Activated T-helper 17 cell treated with anti-CD3 and anti-CD28 coated beads, Interleukin-2, amount 50 U/mL, for 72 hours (primary cell): ENCODE measurements at places on chromosomes 5 and 9.

- ATAC-seq, result no peak
Measured at GRCh38 chr5:60521376-60522291, 178.3 kb downstream of the DEPDC1B start.

DNA sequence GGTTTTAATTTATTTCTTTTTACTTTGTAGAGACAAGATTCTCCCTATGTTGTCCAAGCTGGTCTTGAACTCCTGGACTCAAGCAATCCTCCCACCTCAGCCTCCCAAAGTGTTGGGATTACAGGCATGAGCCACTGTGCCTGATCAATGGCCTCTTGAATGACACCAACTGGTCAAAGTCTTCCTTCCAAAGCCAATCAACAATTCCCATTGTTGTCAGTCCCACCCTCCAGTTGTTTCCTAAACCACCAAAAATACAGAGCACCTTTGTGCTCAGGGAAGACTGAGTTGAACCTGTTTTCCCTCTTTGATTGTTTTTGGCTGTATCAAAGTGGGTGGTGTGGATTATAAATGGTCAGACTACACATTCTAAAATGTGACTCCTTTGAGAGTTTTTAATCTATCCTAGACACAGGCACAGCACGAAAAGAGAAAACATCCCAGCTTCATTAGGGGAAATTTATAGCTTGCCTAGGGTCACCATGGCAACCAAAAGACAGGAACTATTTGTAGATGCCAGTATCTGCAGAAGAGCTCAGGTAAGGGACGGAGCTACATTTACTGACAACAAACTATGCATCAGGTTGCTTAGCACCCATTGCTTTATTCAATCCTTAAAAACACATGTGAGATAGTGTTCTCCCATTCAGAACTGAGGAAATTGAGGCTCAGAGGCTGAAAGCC is 27.6 kb upstream of the ATP6V1G1 start:
- ATAC-seq, result no peak

DNA sequence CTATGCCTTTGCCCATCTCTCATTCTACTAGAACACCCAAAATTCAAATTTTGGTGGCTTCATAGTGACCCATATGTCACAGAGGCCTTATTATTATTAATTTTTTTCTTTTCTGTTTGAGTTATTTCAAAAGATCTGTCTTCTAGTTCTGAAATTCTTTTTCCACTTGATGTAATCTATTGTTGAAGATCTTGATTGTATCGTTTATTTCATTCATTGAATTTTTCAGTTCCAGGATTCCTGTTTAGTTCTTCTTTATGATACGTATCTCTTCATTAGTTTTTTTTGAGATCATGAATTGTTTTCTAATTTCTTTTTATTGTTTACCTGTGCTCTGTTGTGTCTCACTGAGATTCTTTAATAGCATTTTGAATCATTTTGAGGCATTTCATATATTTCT is 24.6 kb upstream of the APBA1 start:
- ATAC-seq, result no peak

DNA sequence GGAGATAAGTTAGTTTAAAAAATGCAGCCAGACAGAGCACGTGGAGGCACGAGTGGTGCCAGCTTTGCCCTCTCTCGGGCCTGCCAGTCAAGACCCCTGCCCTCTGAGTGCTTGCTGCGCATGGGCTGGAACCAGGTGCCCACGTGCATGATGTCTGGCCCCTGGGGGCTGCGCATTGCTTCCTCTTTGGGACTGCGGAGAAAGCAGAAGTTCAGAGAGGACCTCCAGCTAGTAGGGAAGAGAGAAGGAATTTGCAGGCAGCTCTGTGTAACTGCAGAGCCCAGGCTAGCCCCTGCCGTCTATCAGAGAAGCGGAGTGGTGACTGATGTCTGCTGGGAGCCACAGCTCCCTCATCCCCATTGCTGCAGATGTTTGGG is 9.7 kb upstream of the RNU6ATAC start:
- ATAC-seq, result no peak

- ATAC-seq, result no peak
Measured at GRCh38 chr5:38420691-38421390, 135.6 kb downstream of the LIFR start.

DNA sequence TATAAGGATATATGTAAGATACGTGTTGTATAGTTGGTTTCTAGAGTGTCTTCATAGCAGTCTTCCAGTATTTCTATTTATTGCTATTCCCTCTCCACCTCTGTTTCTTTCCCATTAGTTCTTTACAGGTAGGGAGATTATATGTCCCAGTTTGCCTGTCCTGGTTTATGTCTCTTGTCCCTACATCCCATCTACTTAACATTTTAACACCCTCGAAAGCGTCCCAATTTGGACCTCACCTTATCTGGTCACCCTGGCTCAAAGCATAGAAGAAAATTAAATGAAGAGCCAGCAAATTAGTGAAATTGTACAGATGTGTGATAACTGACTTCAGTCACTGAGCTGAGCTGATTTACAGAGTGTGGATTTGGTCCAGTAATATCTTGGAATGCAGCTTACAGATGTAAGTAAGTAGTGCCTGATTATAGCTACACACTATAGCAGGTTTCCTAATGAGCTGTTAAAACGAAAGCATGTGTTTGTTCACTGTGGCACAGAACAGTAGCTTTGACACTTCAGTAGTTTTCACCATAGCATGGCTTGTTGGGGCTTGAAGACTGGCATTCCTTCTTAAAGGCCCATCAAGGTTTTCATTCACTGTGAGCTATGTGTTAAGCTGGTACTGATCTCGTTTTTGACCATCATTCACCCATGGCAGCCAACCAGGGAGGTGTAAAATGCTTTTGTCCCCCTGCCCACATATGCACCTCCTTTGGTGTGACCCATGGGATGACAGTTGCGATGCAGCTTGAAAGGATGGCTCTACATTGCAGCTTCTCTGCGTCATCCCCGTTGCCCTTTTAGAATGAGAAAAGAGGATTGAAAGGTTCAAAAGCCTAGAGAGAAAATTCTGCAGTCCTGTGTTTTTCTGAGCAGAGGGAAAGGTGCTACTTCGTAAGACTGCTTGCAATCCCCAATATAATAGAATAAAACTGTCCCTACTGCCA is 192.1 kb upstream of the DMRT1 start:
- no peak for ATAC-seq

DNA sequence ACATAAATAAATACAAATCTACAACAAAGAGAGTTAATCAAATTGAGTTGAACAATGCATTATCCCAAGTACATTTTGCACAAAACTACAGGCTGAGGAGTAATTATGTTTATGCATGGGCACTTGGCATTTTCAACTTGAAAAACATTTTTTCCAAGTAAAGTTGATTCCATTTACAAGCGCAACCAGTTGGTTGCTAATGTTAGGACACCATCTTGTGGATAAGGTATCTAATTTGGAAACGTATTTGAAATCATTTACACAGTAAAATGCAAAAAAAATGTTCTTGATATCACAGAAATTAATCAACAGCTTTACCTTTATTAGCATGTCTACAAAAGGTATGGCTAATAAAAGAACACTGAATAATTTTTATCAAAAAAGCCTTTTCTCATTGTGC is 18.8 kb downstream of the FTMT start:
- ATAC-seq, result no peak

- no peak for ATAC-seq
Measured at GRCh38 chr5:81207009-81207408, 26.1 kb upstream of the CKMT2 start.

DNA sequence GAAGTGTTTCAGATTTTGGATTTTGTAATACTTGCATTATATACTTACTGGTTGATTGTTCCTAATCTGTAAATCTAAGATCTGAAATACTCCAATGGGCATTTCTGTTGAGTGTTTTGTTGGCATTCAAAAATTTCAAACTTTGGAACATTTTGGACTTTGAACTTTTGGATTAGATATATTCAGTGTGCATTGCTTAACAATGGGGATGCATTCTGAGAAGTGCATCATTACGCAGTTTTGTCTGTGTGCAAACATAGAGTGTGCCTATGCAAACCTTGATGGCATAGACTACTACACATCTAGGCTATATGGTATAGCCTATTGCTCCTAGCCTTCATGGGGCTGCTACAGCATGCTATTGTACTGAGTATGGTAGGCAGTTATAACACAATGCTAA is 325.4 kb downstream of the KDM4C start:
- ATAC-seq, result no peak

- ATAC-seq, result peak; percentile 35
Measured at GRCh38 chr9:107283623-107284616, 841 bp downstream of the RAD23B start.

- ATAC-seq, result no peak
Measured at GRCh38 chr5:113614191-113614590, 100.7 kb downstream of the YTHDC2 start.

DNA sequence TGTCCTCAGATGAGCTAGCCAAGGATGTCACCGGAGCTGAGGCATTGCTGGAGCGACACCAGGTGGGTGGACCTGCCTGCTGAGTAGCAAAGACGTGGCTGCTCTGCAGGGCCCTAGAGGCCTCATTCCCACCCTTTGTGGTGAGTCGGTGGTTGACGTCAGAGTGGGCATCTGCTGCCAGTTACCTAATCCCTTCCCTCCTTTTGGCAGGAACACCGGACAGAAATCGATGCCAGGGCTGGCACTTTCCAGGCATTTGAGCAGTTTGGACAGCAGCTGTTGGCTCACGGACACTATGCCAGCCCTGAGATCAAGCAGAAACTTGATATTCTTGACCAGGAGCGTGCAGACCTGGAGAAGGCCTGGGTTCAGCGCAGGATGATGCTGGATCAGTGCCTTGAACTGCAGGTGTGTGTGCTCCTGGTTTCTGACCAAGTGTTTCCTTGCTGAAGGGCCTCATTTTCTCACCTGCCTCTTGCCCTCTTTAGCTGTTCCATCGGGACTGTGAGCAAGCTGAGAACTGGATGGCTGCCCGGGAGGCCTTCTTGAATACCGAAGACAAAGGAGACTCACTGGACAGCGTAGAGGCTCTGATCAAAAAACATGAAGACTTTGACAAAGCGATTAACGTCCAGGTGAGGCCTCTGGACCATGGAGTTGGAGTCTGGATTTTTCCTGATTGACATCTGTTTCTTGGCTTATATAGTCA is 48.9 kb downstream of the DYNC2I2 start:
- no peak for ATAC-seq

GRCh38 chr5:40841068-40841805 is at the start of gene CARD6:
TSS of gene CARD6 (plus strand) at chr5:40841367. CDS start at chr5:40841383, 16 bp downstream.
- peak; percentile 45 for ATAC-seq

- ATAC-seq, result no peak
Measured at GRCh38 chr5:173625673-173626504, 9.4 kb upstream of the BOD1 start.

- no peak for ATAC-seq
Measured at GRCh38 chr9:109538346-109538745, 40.2 kb upstream of the PTPN3 start.

DNA sequence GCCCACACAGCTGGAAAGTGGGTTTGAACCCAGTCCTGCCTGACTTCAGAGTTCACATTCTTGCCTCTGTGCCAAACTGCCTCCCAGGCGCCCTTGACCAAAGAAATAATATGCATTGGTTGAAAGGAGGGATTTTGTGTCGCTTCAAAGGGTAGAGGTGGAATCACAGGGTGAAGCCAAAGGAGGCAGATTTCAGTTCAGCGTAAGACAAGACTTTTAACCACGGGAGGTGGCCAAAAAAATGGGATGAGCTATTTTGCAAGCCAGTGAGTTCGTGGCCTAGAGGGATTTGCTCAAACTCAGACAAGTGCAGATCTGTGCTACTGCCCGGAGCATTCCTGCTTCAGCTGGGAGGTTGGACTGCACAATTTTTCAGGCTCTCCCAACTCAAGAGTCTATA is 57.6 kb upstream of the RANBP3L start:
- no peak for ATAC-seq

DNA sequence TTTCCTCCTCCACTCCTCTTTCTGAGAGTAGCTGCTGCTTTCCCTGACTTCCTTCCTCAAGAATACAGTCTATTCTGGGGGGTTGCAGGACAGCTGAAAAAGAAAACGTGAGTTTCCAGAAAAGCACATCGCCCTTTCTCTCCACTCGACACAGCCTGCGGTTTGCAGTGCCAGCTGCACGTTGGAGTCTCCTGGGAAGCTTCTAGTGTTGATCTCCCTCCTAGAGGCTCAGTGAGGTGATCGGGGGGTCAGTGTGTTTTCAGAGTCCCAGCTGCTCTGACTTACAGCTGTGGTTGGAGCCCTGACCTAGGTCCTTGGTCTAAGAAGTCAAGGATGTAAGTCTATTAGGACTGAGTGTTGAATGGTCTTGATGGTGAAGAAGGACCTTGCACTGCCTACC is 25.0 kb upstream of the SUSD3 start:
- no peak for ATAC-seq

GRCh38 chr5:118371973-118372831 is 616.1 kb downstream of the DTWD2 start:
- ATAC-seq, result no peak

DNA sequence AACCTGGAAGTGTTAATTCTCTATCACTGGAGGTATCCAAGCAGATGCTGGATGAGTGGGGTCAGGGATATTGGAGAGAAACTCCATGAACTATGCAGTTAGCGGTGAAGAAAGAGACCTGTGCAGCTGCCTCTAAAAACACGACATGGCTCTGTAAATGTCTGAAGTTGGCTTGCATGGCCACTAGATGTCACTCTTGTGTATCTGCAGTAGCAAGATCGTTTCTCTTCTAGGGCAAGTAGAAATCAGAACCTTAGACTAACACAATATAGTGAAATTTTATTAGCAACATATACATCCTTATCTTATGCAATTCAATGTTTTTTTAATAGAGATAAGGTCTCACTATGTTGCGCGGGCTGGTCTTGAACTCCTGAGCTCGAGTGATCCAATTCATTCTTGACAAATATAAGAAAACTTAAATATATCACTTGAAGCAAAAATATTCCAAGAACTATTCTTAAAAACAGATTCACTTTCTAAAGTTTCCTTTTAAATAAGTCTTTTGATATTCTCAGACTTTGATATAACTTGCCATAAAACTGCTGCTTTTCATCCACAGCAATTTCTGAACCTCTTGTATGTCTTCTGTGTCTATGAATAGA is 2.9 kb downstream of the OR2S2 start:
- peak; percentile 71 for ATAC-seq

DNA sequence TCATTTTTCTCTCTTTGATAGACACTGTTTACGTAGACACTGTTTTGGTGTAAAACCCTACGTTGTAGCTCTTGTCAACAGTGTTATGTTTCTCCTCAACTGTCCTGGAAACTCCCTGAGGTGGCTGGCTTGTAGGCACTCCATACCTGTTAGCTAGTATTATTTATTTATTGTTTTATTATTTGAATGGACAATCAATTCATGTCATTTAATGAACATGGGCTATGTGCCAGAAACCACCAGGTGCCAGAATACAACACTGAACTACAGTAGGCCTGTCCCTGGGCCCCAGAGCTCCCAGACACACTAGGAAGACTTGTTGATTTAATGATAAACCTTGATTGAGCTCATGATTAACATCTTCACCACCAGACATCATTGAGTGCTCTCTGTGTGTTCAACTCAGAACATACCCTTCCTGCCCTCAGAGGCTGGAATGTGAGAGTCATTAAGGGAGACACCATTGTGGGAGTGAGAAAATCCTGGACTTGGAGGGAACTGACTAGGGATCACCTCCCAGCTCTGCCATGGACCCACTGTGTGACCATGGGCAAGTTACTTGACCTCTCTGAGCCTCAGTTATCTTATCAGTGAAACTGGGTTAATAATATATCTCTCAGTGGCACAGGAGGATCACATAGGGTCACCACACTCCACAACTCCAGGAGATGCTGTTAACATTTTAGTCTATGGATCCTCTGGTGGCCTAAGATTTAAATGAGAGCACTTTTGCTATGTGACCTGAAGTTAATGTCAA is 19.2 kb downstream of the IRF1 start:
- ATAC-seq, result no peak
